ENCODE measurements at places on chromosomes 7 and 10.
A peak's percentile ranks its signal among the peaks of the same experiment; 100 is the strongest.

- DNase-seq: no peak
These were observed 26.5 kb upstream of the BET1 start for GRCh38 chr7:94030634-94031033.

DNA sequence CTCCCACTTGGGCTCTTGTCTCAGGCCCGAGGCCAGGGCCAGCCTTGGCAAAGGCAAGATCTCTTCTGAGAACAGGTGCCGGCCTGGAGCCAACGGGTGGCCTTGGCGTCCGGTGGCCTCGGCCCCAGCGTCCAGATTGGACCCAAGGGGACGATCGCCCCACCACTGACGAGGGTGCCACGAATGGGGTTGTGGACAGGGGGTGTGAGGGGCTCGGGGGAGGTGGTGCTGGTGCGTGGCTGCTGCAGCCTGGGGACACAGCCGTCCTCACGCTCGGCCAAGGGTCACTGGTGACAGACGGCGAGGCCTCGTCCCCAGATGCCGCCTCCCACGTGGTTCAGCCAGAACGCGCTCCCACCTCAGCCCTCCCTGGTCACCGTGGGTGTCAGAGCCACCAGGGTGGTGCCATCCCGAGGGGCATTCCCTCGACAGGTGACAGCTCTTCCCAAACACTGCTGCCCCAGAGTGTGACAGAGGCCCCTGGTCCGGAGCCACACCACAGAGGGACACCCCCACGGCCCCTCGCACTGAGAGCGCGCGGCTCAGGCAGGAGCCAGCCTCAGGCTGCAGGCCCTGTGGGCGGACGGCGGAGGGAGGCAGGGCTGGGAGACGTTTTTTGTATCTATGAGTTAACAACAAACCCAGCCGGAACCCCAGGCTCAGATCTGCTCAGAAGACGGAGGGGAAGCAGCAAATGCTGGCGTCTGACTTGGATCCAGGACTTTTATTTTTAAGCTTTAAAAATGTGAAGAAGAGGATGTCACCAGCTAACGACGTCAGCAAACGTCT is 18.5 kb upstream of the CFAP46 start:
- DNase-seq: no peak

DNA sequence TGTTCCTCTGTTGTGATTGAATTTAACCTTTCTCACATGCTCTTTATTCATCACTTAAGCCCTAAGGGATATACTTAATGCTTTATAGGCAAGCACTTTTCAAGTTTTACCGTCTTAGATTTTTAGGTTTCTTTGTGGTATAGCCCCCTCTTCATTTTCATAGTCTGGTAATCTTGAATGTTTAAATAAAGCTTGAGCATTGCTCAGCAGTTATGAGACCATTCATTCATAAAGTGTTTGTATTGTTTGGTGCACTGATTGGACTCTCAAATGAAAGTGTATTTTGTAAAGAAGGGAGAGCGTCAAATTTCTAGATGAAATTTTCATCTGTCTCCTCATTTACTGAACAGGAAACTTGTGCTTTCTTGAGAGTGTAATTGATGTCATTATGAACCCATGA is 25.2 kb downstream of the TASOR2 start:
- no peak for DNase-seq

DNA sequence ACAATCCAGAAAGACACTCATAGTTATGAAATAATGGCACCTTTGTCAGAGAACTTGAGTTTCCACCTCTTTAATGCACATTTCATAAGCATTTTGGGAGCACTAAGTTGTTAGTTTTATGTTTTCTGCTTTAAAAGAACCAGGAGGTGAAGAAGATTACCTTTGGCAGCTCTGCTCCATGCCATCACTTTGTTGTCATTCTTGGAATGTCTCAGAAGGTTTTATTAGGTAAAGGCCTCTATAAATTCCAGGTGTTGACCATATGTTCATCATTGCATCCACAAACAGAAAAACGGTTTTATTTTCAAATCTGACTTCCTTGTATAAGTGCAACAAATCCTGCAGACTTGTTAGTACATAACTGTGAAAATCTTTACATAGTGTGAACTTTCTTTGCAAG is 424.8 kb downstream of the MDFIC start:
- no peak for DNase-seq

- no peak for DNase-seq
These were observed 50.8 kb upstream of the AOAH start for GRCh38 chr7:36775061-36775620.

DNA sequence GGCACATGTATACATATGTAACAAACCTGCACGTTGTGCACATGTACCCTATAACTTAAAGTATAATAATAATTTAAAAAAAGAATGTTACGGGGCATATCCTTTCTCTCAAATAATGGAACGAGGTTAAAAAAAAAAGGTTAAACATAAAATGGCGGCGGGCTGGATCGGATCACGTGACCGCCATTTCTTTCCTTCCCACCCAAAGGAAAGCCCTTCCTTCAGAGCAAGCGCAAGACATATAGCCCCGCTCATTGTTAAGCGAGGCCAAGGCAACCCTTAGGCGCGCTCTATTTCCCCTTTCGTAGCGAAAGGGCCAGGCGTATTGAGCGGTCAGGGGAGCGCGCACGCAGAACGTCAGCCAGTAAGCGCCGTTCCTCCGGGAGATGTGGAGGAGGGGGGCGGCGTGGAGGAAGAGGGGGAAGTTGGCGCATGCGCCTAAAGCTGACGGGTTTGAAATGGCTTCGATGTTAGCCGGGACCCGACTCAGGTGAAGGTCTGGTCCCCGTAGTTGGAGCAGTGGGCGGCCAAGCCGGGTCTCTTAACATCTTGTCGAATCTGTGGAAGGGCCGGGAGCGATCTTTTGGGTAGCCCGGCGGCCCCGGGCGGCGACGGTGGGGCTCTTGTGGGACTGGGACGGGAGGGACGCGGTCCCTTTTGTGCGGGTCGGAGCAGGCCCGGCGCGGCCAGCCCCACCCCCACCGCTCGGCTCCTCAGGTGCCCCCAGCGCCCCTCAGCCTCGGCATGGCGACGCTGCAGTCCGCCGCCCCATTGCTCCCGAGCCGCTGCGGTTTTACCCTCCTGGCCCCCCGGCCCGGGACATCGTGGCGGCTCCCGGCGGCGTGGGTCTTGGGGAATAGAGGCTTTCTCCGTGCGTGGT is at the start of gene CCAR1:
Gene CCAR1, plus strand, starts transcription at position 447 of the 880 bp plus-strand sequence. CDS start 1,266 bp downstream, outside the sequence.
- no peak for DNase-seq

GRCh38 chr7:2002561-2003450 is 229.9 kb downstream of the MAD1L1 start:
- no peak for DNase-seq

- no peak for DNase-seq
These were observed 683 bp upstream of the ENTPD7 start for GRCh38 chr10:99658622-99659030.

DNA sequence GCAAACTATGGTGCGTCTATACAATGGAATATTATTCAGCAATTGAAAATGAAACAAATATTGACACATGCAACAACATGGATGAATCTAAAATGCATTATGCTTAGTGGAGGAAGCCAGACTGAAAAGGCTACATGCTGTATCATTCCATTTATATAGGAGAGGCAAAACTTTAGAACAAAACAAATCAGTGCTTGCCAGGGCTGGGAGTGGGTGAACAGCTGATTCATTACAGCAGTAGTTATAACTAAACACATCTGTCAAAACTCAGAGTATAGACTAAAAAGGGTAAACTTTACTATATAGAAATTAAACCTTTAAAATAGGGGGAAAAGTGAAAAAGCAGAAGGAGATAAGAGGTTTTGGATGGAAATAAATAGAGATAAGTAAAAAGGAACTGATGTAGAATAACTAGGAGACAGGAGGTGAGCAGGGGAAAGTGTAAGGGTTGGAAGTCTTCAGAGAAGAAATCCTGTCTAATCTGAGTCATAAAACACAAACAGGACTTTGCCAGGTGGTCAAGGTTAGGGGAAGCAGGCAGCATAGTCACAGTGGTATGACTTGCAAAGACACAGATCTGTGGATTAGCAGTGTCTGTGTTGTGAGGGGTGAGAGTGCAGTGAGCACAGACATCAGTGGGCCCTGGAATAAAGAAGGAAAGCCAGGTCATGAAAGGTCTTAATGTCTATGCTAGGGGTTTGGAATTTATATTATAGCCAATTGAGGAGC is 349.8 kb downstream of the PHTF2 start:
- no peak for DNase-seq

DNA sequence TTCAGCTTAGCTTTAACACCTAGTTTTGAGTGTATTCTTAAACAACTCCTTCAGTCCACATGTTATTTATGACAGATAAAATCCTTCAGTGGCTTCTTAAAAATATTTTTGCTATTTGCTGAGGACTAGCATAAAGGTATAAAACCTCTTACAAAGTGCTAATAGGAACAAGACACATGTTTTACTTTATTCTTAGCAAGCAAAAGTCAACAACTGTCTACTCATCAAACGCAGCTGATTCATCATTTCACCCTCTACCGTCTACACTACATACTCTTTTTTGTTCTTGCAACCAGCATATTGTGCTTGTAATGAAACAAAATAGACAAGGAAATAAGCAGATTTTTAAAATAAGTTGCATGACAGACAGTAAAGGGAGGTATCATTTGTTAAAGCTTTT is 319.7 kb downstream of the SNX13 start:
- no peak for DNase-seq

DNA sequence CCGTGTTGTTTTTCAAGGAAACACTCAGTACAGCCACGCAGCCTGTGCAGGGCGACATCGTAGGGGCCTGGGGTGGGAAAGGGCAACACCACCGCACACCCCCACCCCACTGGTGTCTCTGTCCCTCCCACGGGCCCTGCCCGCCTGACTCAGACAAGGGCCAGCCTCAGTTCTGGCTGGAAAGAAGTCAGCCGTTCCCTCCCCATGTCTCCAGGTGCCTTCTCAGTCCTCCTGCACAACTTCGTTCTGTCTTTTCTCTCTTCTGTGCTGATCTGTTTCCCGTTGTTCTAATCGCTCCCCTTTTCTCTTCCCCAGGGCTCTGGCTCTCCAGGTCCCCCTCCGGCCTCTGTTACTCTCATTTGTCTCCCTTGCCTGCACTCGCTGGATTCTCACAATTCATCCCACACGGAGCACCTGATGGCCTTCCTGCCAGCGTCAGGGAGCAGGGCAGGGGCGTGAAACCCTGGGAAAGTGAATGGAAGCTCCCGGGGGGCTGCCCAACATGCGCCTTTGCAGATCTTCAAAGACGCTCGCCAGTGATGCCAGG is 97.7 kb downstream of the WDR37 start:
- peak; percentile 62 for DNase-seq

DNA sequence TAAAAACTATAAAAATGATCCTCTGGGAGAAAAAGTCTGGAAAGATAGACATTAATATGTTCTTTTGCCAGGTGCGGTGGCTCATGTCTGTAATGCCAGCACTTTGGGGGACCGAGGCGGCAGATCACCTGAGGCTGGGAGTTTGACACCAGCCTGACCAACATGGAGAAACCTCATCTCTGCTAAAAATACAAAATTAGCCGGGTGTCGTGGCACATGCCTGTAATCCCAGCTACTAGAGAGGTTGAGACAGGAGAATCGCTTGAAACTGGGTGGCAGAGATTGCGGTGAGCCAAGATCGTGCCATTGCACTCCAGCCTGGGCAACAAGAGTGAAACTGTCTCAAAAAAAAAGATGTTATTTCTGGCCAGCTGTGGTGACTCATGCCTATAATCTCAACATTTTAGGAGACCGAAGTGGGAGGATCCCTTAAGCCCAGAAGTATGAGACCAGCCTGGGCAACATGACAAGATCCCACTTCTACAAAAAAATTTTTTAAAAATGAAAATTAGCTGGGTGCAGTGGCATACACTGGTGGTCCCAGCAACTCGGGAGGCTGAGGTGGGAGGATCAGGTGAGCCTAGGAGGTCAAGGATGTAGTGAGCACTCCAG is 101.9 kb upstream of the LRRN3 start:
- no peak for DNase-seq

DNA sequence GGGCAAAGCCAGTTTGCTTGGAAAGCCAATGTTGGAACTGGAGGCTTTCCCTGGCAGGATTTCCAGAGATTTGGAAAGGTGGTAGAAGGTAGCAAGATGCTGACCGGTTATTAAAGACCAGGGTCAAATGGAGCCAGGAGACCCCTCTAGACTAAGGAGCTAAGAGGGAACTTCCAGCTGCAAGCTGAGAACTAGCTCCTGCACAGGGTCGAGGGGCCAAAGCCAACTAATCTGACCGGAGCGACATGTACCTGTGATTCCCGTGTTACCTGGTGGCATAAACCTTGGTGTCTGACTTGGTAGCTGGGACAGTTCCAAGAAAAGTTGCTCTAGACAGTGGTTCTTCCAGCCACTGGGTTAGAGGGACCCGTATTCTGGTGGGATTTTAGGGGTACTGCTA is 41.8 kb downstream of the SPDYE5 start:
- no peak for DNase-seq

DNA sequence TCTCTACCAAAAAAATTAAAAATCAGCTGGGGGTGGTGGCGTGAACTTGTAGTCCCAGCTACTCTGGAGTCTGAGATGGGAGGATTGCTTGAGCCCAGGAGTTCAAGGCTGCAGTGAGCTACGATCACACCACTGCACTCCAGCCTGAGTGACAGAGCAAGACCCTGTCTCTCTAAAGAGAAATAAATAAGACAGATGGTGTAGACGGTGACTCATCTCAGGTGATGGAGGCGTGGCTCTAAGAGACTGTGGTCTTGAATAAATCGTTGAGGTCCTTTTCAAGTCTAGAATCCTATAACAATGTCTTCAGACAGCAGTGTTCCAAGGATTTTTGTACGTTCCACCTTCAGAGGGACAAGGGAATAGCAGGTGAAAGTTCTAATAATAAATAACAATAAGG is 53.8 kb upstream of the PFKFB3 start:
- DNase-seq: no peak

DNA sequence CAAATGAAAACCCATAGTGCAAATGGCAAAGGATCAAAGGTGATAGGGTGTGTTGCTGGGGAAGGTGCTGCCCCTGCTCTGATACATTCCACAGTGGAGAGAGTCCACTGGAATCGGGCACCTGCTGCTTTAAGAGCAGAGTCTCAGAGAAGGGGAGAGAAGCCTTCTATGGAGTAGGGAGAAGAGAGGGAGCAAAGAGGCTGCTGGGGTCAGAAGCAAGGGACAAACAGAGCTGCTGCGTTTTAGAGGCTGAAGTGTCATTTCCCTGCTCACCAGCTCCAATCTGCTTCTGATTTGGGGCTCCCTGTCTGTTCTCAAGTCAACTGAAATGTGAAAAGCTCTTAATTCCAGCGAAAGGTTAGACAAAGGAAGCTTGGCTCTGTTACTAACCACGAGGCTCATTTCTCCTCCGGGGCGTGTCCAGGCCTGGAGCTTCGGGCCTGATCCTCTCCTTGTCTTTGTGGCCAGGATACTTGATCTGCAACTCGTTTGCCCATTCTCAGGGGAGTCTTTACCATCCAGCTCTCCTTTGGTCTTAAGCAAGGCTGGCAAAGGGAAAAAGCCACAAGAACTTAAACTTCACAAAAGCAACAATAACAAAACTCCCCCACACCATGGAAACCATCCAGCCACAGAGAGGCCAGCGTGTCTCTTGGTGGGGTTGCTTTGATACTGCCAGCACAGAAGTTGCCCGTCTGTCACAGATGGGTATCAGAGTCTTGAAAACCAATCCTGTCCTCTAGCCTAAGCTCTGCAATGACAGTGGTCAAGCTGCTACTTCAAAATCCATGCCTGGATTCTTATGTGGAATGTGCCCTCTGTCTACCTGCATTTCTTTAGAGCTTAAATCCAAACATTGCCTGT is 692.6 kb downstream of the SUGCT start:
- no peak for DNase-seq

All from vagina (tissue), 2 donors.